ENCODE measurements at places on chromosomes 7 and 10. TPM values are rescaled to one million over a fixed set of nuclear protein-coding genes. Genes with fewer than 3 reads are reported as not detected.
A peak's percentile ranks its signal among the peaks of the same experiment; 100 is the strongest.

- no peak for DNase-seq
These were observed 72.7 kb downstream of the PLCE1 start for GRCh38 chr10:94066411-94066810.

GRCh38 chr10:128792426-128793140, 666.4 kb upstream of the MKI67 start:
- DNase-seq = no peak

DNA sequence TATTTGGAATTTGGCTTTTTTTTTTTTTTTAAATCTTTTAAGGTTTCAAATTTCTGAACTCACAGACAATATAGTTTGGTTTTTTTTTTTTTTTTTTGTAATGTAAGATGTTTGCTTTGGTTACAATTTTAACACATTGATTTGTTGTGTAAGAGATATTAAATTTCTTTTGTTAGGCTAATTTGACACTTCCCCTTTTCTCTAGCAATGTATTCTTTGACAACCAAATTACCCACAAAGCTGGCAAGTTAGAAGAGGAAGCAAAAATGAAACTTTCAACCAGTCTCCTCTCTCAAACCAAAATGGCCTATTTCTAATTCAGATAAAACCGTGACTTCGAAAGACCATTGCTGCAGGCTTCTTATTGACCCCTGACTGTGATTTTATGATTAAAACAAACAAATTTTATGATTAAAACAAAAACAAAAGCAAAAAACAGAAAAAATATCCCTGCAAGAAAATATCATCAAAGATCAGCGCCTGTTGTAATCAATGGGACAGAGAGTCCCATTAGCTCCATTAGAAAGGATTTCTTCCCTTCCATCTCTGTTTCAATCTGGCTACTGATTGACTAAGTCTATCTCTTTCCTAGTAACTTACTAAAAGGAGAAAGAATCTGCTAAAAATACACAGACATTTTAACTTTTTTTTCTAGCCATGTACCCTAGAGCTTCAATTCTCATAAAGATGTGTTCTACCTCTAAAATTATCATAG, 489.2 kb downstream of the MDFIC start:
- no peak for DNase-seq

DNA sequence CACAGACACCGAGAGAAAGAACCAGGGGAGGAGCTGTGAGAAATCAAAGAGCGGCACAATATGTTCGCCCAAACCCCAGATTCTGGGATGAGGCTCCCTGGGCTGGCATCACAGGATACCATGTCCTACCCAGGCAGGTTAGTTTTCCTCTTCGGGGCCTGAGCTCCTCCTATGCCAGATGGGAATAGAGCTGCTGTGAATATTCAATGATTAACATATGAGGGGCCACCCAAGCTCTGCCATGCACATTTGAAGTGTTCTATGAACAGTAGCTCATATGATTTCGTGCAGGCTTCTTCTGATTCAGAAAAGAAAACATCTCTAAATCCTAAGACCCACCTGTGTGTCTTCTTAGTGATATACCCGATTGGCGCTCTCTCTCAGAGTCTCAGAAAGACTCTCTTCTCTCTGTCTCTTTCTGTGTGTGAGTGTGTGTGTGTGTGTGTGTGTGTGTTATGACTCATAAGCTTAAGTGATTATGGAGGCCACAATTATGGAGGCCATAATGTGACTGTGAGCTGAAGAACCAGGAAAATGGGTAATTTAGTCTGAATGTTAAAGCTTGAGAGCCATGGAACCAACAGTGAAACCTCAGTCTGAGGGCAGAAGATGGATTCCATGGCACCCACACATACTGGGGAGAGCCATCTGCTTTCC, 220.5 kb downstream of the KLF6 start:
- no peak for DNase-seq

DNA sequence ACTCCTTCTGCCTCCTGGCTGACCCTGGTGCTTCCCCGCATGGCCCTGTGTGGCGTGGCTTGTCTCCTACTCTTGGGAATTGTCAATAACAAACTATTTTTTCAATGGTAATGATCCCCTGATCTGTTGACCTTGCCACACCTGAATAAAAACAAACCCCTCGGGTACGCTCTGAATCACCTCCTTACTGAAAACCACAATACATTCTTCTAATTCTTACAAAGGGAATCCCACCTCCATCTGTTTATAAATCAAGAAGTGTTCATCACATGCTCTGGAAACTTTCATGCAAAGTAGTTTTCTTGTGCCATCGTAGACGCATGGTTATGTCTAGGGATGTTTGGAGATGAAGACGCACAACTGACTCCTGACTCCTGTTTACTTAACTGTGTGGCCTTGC, 245.8 kb downstream of the FRMD4A start:
- no peak for DNase-seq

GRCh38 chr10:43076876-43077420, at the start of gene RET:
Gene RET, plus strand, starts transcription at chr10:43077069. Its CDS starts 190 bp downstream, at chr10:43077259.
- DNase-seq = no peak

DNA sequence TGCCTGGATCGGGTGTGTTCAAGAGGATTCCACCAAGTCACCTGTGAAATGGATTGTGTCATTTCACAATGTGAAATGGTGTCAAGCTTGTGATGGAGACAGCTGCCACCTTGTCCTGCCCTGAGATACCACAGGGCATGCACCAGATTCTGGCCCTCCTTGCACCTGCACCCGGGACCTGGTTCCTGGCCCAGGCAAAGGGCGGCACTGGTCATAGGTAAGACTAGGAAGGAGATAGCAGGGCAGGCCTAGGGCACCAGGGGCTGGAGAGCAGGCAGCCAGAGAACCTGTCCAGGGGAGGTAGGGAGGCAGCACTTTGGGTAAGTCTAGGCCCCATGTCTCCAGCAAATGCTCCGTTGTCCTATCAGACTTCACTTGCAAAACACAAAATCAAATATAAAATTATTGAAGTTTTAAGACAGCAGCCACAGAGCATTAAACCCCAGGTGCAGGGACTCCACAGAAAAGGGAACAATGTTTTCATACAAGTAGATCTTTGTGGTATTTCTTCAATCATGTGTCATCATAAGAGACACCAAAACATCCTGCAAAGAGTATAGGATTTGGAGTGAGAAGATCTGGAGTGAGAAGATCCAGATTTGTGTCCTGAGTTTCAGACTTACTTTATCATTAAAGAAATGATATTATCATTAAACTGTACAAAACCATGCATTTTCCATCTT, 22.7 kb upstream of the ZNF800 start:
- no peak for DNase-seq

DNA sequence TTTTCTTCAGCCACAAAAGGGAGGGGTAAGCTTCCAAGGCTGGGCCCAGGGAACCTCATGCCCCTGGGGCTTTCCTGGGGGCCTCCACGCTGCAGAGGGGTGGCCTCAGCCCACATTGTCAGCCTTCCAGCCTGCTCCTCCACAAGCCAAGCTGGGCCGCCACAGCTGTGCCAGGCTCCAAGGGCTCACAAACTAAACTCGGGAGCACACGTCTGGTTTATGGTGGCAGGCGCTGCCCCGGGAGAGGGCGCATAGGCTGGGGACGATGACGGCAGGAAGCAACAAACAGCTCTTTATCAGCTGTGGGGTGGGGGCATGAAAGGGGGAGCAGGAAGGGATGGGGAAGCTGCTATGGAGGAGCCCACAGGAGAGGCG, 6.3 kb upstream of the CDH23 start:
- DNase-seq = no peak

GRCh38 chr10:80265740-80266512, 23.5 kb downstream of the MAT1A start:
- no peak for DNase-seq

DNA sequence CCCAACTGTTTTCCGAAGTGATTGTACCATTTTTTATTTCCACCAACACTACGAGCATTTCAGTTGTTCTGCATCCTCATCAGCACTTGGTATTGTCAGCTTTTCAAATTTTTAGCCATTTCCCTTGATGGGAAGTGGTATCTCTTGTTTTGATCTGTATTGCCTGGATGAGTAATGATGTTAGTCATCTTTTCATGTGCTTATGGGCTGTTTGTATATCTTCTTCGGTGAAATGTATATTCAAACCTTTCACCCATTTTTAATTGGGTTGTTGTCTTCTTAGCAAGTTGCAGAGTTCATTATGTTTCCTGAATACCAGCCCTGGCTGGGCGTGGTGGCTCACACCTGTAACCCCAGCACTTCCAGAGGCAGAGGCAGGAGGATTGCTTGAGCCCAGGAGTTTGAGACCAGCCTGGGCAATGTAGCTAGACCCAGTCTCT, 22.1 kb downstream of the CLIP2 start:
- no peak for DNase-seq

DNA sequence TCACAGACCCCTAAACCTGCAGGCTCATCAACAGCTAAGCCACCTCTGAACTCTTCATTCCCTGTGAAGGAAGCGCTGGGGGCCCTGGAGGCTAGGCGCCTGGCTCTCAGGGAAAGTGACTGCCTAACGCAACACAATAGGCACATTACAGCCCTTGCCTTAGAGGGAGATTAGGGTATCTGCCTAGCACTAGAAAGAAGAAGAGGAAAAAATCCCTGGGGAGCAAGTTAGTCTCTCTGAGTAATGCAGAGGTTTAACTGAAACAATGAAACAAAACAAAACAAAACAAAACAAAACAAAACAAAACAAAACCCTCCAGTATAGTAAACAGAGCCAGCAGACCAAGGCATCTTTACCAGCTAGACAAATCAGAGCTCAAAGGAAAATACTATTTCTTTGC, 2.6 kb downstream of the ZNF777 start:
- no peak for DNase-seq

DNA sequence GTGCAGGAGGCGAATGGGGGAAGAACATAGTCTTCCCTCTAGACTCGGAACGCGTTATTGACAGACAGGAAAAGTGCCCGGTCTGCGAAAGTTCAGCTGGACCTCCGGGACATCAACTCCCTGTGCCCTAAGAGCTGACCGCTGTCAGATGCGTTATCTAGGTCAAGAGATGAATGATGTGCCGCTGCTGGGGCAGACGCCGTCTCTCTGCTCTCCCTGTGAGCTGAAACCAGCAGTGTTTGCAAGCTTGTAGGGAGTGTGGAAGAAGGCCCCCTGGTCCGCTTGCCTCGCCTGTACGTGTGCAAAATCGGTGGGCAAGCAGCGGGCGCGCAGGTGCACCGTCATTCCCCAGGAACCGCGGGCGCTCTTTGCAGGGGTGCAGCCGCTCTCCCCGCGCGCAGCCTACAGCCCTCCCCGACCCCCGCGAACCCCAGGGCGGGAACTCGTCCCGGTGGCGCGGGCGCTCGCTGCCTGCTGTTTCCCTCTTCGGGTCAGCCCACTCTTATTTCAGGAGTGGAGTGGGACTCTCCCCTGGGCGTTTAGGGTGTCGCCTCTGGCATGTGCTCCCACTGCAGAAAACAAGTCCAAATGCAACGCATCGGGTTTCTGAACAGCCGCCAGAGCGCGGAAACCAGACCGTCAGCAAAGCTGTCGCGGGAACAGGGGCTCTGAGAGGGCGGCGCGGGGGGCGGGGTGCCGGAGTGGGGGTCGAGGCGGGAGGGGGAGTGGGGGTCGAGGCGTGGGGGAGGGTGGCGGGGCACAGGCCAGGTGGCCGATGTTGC, 1.8 kb upstream of the PFKFB3 start:
- peak; percentile 60 for DNase-seq

DNA sequence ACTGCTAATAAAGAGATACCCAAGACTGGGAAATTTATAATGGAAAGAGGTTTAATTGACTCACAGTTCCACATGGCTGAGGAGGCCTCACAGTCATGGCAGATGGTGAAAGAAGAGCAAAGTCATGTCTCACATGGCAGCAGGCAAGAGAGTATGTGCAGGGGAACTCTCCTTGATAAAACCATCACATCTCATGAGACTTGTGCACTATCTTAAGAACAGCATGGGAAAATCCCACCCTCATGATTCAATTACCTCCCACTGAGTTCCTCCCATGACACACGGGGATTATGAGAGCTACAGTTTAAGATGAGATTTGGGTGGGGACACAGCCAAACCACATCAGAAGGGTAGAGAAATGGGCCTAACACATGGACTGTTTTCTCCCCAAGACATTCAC, 156.3 kb downstream of the CCDC71L start:
- no peak for DNase-seq

DNA sequence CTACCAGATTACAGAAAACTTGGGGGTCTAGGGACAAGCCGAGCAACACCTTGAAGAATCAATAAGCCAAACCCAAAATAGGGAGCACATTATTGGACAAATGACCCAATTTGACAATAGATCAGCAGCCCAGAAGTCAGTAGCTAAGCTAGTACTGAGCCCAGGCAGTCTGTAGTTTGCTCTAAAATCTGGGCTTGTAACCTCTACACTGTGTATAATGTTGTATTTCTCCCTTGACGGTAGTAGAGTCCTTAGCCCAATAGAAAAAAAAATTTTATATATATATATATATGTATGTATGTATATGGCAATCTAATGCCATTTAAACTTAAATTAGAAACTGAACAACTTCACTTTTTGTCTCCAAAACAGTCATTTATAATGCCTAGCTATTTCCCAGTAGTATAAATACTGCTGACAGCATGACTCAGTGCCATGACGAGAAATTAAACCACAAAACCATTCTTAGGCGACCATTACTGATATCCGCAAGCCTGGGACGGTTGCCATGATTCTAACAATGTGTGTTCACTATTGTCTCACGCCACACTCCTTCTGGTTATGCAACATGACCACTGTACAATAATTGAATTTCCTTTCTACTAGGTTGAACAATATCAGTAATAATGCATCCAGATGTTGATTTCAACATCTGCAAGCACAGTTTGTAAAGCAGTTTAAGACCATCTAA, 110.5 kb downstream of the IPMK start:
- DNase-seq = no peak

DNA sequence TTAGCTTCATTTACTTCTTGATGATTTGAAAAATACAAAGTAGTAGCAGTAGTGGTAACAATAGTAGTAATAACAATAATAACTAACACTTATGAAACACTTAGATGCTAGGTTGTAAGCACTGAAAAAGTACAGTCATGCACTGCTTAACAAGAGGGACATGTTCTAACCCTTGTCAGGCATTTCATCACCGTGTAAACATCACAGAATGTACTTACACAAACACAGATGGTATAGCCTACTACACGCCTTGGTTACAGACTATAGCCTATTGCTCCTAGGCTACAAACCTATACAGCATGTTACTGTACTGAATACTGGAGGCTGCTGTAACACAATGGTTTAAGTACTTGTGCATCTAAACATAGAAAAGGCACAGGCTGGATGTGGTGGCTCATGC, 60.6 kb downstream of the PUS7 start:
- DNase-seq = no peak

The GIMAP6 gene
- 19.4 TPM for total RNA-seq

The PCLO gene
- 7.4 TPM for total RNA-seq

The MEPCE gene
- 33.0 TPM for total RNA-seq

The RADIL gene
- total RNA-seq = 8.0 TPM

The SMIM30 gene
- 50.8 TPM for total RNA-seq

The ACTL6B gene
- total RNA-seq = not detected

The KIF5B gene
- total RNA-seq = 103 TPM

The TAS2R5 gene
- total RNA-seq = 2.0 TPM
